ENCODE measurements at places on chromosomes 3 and 15.
A peak's percentile ranks its signal among the peaks of the same experiment; 100 is the strongest.

- no peak for DNase-seq
Measured at GRCh38 chr15:78570710-78571109, 5.4 kb downstream of the CHRNA5 start.

- DNase-seq = no peak
Measured at GRCh38 chr3:8822141-8822540, 52.7 kb upstream of the OXTR start.

GRCh38 chr3:39051649-39052561 lies at the start of the genes SCN11A and WDR48:
TSS of gene SCN11A (minus strand) at chr3:39051944. CDS start at chr3:38950362, 101,582 bp downstream.
TSS of gene WDR48 (plus strand) at chr3:39052016. CDS start at chr3:39052026, 10 bp downstream.
- DNase-seq = peak; percentile 87

DNA sequence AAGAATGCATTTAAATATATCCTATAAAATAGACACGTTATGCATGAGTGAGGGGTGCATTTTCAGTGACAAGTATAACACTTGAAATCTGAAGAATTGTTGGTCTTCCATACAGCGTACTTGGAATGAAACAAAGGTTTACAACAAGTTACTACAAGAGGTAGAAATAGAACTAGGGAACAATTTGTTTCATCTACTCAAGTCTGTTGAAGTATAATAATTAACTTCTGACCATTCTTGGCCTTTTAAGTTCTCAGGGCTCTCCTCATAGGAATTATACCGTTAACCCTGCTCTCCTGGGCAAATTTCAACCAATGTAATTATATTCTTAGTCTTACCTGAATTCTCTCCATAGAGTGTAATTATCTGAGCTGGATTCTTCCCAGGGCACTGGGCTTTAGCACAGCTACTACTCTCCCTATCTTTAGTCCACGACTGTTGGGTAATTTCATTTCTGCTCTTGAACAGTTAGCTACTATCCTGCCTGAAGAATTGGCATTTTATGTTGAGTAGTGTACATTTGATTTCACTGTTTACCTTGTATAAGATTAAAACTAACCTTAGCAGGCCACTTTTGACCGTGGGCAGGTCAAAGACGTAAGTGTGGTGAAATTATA lies 100.6 kb downstream of the UBE2E2 start:
- DNase-seq = no peak

DNA sequence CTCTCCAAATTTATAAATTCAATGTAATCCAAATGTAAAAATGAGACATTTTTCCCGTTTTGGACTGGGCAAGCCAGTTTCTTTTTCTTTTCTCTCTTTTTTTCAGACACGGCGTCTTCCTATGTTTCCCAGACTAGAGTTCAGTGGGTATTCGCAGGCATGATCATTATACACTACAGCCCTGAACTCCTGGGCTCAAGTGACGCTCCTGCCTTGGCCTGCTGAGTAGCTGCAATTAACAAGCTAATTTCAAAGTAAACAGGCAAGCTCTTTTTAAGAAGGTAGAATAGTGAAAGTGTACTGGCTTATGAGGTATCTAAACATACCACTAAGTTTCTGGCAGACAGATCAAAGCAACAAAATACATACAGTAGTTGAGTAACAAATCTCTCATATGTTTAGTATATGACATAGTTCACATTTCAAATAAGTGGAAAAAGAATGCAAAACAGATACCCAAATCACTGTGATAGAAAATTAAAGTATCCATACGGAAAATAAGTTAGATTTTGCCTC lies 13.5 kb downstream of the HIGD1A start:
- DNase-seq = no peak
